ENCODE measurements at places on chromosomes 2 and 18.

GRCh38 chr2:220568296-220568695 is 940.9 kb downstream of the SLC4A3 start:
- no peak for DNase-seq

- DNase-seq, result peak; percentile 82
These were observed 7.3 kb upstream of the PLEK start for GRCh38 chr2:68357605-68358337.

- peak; percentile 67 for DNase-seq
These were observed 3.0 kb downstream of the BUB1 start for GRCh38 chr2:110674620-110675555.

GRCh38 chr18:3319399-3319798 is 57.5 kb downstream of the MYL12B start:
- no peak for DNase-seq

GRCh38 chr2:175786471-175787124 is 215.5 kb downstream of the LNPK start:
- no peak for DNase-seq

DNA sequence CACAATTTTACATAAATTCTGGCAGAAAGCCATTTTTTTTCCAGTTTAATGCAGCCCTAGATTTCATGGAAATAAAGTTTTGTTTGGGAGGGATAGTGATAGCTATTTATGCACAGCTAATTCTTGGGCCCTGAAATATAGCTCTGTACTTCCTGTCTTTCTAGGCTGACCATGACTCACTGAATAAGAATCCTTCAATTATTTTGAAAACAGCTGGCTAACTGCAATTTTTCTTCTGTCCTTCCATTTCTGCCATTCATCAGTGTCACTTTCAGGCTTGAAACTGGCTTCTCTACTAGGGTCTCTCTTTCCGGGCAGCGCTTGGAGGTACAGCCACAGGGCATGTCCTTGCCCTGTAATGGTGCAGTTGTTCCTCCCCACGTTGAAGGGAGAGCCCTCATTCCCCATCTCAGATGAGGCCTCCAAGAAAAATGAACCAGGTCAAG is 97.1 kb upstream of the TMEM178A start:
- DNase-seq, result peak; percentile 17

GRCh38 chr18:36410346-36410745 is 112.8 kb downstream of the FHOD3 start:
- DNase-seq, result no peak

GRCh38 chr2:215419113-215419512 is 16.8 kb downstream of the FN1 start:
- DNase-seq, result peak; percentile 9

DNA sequence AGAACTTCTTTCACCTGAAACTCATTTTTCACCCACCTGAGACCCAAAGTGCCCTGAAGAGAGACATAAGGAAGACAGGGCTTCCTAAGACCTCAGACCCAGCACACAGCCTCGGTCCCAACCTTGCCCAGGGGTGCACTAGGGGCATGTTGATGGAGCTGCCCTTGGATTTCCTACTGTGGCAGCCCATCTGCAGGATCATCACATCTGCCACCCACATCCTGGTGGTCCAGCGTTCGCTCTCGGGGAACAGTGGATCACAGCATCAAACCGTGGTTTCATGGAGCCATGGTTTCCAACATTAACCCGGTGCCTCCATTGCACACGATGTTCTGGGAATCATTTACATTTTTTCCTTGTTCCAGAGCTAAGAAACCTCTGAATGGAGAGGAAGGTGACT is 186.4 kb downstream of the TFCP2L1 start:
- DNase-seq, result no peak

DNA sequence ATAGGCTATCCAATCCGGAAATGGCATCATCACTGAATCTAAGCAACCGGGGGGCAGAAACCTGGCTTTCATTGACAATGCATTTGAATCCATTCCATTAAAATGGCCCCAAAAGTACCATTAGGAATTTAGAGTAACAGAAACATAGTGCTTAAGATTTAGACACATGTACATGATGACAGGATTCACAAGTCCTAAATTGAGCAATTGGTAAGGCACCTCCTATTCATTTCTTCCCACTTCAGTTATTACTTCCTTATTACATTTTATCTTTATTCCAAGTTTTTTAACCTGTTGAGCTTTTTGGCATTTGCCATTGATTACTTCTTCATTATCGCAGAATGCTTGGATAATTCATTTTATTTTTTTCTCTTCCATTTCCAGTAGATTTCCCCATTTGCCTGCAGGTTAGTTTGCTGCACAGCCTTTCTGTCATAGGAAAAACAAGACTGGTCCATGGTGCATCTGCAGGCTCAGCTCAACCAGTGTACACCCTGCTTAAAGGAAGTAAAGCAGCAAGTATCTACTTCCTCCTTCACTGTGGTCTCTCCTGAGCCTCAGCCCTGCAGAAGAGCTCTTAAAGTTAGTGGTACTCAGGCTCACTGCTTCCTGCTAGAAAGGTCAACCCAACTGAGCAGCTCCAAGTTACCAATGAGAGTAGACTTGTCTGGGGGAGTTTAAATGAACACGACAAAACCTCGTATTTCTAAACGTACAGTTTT is 89.2 kb downstream of the DOCK10 start:
- peak; percentile 19 for DNase-seq
